Amniotic stem cell (primary cell): ENCODE measurements at places on chromosomes 7 and 10.

GRCh38 chr7:7869036-7869435 lies 99.6 kb upstream of the GLCCI1 start:
- no peak for DNase-seq

- DNase-seq, result no peak
These were observed 82.7 kb downstream of the RGS10 start for GRCh38 chr10:119459681-119460340.

- peak; percentile 74 for DNase-seq
These were observed 381.8 kb upstream of the FZD8 start for GRCh38 chr10:36023939-36024338.

- DNase-seq, result no peak
These were observed 13.1 kb downstream of the PHTF2 start for GRCh38 chr7:77811516-77812289.

DNA sequence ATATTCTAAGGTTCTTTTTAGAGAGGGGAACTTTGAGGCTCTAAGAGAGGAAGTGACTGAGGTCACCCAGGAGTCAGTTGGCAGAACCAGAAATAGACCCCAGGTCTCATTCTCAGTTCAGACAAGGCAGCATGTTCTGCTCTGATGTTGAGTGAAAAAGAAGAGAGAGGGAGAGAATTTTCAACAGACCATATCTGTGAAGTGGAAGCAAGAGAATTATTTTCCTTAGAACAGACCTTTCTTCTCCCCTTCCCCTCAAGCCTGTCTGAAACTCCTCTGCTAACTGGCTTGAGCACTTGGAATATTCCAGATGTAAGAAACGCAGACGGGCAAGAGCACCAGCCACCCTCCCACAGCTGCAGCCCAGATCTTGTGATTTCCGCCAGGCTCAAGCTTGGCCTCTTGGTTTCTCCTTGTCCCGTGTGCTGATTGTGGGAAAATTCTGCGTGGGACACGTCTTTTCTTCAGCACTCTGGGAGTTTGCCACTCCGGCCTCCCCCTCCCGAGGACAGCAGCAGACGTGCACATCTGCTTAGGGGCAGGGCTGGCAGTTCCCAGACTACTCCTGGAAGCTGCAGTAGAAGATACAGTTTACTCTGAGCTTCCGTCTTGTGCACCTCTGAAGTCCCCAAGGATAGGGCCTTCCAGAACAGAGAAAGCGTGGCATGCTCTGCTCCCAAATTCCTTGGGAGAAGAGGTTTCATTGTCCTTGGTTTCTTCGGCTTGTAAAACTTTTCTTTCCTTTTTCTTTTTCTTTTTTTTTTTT lies 22.7 kb upstream of the IKZF1 start:
- no peak for DNase-seq

GRCh38 chr7:49866076-49866735 lies 92.8 kb downstream of the VWC2 start:
- no peak for DNase-seq

DNA sequence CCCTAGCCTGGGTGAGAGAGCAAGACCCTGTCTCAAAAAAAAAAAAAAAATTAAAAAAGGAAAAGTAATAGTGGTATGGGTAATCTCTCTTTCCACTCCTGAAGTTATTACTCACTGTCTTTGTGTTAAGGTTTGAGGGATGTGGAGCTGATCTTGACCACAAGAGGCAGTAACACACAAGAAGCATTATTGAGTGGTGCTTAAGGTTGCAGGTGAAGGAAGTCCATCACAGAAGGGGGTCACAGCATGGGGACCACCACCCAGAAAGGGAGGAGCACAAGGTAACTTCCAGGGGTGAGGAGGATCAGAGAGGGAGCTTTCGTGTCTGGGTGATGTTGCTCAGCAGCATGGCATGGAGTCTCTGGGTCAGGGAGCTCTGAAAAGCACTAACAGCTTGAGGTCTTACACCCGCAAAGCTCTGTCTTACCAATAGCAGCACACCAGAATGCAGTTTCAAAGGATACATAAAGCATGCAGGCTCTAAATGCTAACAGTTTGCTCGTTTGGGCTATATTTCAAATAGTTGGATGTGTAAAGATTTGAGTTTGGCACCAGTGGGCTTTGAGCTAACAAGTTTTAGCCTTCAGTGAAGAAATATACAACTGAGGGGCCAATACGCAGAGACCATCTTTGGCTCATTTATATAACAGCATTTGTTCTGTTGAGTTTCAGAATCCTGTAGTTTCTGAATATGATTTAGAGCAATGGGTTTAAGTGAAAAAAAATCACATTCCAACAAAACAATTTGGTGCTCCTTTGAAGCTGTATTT lies 100.4 kb upstream of the DNAJC1 start:
- DNase-seq, result no peak

- no peak for DNase-seq
These were observed 1.3 kb downstream of the UBN2 start for GRCh38 chr7:139232377-139232717.

DNA sequence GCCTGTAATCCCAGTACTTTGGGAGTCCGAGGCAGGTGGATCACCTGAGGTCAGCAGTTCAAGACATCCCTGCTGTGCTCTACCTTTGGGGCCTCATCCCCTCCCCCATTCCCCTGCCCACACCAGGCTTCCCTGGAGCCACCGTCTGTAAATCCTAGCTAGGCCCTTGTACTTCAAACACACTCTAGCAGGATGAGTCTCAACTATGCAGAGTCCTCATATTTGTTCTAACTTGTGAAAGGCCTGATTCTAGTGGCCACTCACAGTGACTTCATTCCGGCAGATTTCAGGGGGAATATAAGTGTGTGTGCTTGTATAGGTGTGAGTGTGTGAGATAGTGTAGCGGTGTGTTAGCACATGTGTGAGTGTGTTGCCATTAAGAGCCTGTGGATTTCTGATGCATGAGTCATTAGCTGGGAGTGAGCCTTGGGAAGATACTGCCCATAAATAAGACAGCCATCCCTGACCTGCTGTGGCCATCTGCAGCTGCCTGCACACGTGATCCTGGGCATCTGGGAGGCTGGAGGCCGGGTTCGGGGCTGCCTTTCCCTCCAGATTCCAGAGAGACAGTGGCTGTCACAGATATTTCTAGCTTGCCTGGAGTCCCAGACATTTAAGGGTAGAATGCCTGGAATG lies 1.7 kb upstream of the NEURL1 start:
- DNase-seq, result peak; percentile 69

DNA sequence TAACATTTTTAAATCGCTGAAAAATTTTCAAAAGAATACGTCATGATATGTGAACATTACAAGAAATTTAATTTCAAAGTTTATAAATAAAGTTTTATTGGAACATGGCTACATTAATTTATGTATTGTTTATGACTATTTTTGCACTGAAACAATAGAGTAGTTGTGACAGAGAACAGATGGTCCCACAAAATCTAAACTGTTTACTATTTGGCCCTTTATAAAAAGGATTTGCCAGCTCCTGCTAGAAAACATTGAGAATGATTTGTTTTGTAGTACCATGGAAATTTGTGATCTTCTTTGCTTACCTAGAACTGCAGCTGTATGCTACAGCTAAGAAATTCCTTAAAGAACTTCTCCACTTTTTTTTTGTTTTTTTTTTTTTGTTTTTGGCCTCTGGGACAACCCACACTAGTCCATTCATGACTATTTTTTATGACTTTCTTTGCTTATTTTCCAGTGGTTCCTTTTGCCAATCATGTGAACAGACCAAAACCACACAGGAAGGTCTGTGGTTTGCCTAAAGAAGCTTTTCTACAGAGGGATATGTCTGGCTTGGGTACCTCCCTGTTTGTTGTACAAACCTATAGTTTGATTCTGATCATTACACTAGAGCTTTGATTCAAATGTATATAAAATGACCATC lies 55.7 kb downstream of the ST7 start:
- DNase-seq, result no peak

- no peak for DNase-seq
These were observed 149.4 kb downstream of the SNX10 start for GRCh38 chr7:26441002-26441521.
